ENCODE measurements at places on chromosomes 1 and 21.

GRCh38 chr1:183079712-183080388, 56.6 kb downstream of the LAMC1 start:
- DNase-seq: no peak

- no peak for DNase-seq
Observed at GRCh38 chr1:1039145-1039910, 19.4 kb downstream of the AGRN start.

GRCh38 chr1:211371406-211372105, 44.9 kb downstream of the TRAF5 start:
- DNase-seq: no peak

DNA sequence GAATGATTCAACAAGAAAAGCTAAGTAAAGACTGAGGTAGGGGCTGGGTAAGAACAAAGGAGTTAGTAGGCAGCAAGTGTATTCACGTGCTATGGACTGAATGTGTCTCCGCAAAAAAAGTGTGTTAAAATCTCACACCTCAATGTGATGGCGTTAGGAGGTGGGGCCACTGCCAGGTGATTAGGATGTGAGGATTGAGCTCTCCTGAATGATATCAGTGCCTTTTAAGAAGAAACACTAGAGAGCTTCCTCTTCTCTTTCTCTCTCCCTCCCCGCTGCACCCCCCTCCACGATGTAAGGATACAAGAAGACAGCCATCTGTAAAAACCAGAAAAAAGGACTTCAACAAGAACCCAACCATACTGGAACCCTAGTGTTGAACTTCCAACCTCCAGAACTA, 396.1 kb upstream of the PLXNA2 start:
- DNase-seq: no peak

DNA sequence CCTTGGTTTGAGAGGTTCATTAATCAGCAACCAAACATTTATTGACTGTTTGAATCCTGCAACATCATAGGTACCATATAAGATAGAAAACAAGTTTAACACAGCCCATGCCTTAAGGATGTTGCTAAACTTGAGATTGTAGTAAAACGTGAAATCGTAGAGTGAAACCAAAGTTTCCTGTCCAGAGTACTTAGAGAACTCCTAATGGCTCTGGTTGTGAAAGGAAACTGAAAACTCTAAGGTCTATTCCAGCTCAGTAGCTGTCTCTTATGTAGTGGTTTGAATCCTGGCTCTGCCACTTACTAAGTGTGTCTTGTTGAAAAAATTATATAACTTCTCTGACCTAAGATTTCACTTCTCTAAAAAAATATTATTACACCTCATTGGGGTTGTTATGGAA, 310.9 kb downstream of the NTNG1 start:
- DNase-seq: no peak

GRCh38 chr1:41581216-41582003, 96.9 kb upstream of the EDN2 start:
- DNase-seq: no peak

DNA sequence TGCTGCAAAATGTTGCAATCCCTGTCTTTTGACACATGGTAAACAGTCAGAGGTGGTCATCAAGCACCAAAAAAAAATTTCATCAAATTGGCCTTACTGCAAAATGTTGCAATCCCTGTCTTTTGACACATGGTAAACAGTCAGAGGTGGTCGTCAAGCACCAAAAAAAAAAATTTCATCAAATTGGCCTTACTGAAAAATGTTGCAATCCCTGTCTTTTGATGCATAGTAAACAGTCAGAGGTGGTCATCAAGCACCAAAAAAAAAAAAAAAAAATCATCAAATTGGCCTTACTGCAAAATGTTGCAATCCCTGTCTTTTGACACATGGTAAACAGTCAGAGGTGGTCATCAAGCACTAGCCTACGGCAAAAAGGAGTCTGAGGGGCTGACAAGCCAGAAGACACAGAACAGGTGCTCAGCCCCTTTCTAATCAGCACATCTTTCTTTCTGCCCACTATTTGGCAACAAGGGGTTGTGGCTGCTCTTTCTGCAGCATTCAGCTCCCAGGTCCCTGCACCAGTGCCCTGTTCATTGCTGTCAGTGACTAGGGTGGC, 223.8 kb downstream of the KCNH1 start:
- DNase-seq: no peak

GRCh38 chr1:38246955-38247952, 200.7 kb upstream of the POU3F1 start:
- peak; percentile 58 for DNase-seq

- DNase-seq: no peak
Observed at GRCh38 chr1:71154429-71154828, 73.6 kb upstream of the ZRANB2 start.

DNA sequence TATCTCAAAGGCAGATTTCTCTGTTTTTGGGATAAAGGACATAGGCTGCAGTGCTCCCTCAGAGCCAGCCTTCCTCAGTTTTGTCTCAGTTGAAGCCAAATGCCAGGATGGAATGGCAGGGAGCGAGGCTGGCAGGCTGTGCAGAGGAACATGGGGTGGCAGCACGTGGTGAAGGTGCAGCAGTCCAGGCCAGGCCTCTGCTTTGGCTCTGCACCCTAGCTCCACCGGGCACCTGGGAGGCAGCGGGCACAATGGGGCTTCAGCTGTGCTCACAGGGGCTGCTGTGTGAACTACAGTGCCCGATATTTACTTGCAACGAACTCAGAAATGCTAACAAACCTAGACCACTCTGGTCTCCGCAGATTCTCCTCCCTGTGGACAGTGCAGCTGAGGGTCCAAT, 319.6 kb downstream of the ZNF326 start:
- DNase-seq: no peak

DNA sequence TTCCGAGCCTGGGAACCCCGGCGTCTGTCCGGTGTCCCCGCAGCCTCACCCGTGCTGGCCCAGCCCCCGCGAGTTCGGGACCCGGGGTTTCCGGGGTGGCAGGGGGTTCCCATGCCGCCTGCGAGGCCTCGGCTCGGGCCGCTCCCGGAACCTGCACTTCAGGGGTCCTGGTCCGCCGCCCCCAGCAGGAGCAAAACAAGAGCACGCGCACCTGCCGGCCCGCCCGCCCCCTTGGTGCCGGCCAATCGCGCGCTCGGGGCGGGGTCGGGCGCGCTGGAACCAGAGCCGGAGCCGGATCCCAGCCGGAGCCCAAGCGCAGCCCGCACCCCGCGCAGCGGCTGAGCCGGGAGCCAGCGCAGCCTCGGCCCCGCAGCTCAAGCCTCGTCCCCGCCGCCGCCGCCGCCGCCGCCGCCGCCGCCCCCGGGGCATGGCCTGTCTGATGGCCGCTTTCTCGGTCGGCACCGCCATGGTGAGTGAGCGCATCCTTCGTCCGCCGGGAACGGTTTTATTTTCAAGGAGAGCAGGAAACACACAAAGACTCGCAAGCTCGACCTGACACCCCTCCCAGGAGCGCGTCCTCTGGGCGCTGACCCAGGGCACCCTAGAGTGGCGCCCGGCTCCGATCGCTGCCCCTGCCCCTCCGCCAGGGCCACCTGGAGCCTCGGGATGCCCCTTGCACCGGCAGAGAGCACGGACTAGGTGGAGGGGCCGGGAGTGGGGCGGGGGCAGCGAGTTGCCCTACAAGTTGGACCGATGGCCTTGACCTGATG, at the start of gene ABCG1:
ABCG1 (plus strand) TSS at position 305 of the 770 bp plus-strand sequence; CDS start at position 428, 123 bp downstream.
- DNase-seq: peak; percentile 51

- peak; percentile 42 for DNase-seq
Observed at GRCh38 chr1:213987927-213988506, at the start of gene PROX1. Gene PROX1 (plus strand): TSS chr1:213987973. CDS start chr1:213996536, 8,563 bp downstream.

DNA sequence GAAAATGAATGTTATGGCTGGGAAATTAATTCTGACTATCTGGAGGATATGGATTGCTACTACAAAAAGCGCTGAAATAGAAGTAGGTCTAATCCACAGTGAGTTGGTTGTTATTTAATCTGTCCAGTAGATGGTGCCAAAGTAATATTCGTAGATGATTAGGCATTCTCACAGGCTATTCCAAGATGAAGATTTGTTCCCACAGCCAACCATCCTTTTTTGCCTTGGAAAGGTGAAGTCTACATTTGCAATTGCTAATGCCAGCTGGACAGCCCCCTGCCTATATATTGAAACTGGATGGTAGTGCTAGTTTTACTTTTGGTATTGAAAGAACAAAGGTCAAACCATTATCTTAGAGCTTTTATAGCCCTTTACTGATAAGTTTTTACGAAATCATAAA, 43.8 kb downstream of the RBM11 start:
- DNase-seq: peak; percentile 31

GRCh38 chr1:80799457-80799856, 1001.3 kb upstream of the ADGRL2 start:
- no peak for DNase-seq

- DNase-seq: no peak
Observed at GRCh38 chr1:165865633-165866340, 38.4 kb downstream of the UCK2 start.

DNA sequence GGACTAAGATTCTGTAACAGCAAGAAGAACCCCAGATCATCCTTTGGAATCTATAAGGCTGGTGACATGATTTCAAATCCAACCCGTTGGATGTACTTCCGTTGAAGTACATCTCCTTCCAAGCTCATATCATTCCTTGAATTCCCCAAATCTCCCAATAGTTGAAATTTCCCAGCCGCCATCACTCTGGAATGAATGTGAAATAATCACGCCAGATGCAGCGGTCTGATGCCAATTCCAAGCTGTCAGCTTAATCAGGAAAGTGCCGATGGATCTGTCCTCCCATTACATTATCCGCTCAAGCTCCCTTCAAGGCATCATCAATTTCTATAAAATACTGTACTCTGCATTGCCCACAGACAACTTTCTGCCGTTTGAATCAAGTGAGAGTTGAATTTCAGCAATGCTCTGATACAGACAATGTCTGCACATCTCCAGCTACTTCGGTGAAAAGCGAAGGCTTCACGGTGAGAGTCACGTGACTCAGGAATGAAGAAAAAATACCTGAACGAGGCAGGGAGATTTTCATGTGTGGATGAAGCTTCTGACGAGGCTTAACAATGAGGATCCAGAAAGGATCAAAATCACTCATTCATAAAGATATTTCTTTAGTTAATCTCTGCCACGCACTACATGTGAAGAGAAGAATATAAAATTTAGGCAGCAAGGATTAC, 663.9 kb downstream of the AJAP1 start:
- DNase-seq: no peak

GRCh38 chr1:210536254-210536961, 207.7 kb downstream of the HHAT start:
- no peak for DNase-seq

GRCh38 chr1:246147524-246148461, 359.3 kb downstream of the SMYD3 start:
- DNase-seq: no peak

DNA sequence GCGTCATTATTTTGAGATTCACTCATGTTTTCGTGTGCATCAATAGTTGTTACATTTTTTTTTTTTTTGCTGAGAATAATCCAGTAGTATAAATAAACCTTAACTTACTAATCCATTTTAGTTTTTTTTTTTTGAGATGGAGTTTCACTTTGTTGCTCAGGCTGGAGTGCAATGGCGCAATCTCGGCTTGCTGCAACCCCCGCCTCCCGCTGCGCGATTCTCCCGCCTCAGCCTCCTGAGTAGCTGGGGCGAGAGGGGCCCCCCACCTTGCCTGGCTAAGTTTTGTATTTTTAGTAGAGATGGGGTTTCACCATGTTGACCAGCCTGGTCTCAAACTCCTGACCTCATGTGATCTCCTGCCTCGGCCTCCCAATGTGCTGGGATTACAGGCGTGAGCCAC, 66.0 kb downstream of the CTH start:
- DNase-seq: no peak

GRCh38 chr1:244406337-244406736, 45.4 kb downstream of the ADSS2 start:
- DNase-seq: no peak

GRCh38 chr1:89130716-89131115, 4.8 kb upstream of the GBP2 start:
- DNase-seq: no peak

GRCh38 chr21:15761507-15762100, 31.8 kb downstream of the USP25 start:
- no peak for DNase-seq

GRCh38 chr1:12161662-12162458, 4.9 kb upstream of the TNFRSF1B start:
- no peak for DNase-seq

GRCh38 chr1:215584389-215584788, 17.3 kb downstream of the KCTD3 start:
- no peak for DNase-seq

DNA sequence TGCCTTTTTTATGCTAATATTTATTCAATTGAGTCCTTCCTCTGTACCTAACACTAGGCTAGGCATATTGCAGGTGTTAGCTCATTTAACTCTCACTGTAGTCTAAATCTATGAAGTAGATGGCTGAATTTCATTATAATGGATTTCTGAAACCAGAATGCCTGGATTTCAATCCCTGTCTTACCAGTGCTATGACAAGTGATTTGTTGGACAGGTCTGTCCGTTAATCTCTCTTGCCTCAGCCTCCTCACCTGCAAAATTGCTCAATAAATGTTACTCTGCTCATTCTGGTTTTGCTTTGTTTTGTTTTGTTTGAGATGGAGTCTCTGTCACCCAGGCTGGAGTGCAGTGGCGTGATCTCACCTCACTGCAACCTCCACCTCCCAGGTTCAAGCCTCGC, 146.1 kb upstream of the ADGRL2 start:
- no peak for DNase-seq

DNA sequence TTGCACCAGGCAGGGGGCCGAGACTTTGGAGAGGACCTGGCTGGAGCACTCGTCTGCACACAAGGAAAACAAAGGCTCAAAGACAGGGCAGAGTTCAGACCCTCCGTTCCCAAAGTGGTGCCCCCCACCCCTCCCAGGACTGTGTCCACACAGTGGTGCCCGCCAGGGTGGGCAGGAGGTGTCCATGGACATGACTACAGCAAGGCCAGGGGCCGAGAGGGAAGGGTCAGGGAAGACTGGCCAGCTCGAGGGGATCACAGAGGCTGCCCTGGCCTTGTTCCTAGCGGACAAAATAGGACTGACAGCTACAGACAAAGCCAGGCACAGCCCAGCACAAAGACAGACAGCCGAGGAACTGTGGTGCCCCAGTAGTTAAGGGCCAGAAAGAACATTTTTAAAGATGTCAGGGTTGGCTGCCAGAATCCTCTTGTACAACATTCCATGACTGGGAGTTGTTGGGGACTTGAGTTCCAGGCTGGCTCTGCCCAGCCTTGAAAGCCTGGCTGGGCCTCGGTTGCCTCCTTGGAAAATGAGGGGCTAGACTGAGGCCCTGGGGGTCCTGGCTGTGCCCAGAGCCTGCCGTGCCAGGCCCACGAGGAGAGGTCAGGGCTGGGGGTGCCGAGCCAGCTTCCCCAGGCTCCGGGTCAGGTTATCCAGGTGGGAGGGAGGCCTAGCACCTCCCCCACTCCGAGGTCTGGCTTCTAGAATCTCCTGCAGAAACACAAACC, 63.7 kb downstream of the SLX9 start:
- no peak for DNase-seq

All from HuH-7 (cell line).